HFF-Myc (cell line): ENCODE measurements at places on chromosomes 3 and 15.

DNA sequence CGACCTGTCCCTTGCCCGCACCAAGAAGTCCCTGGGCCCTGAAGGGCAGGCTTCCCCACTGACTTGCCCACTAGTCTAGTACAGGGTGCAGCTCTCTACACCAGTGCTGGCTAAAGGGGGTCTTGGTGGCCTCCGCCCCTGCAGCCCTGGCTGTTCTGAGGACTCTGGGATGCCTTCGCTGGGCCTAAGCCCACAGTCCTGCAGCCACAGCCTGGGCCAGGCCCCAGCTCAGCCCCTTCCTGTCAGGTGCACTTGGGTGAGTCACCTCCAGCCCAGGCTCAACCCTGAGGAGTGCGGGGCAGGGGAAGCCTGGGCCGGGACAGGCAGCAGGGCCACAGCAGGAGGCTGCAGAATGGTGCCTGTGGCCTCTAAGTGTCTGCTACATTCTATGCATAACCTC is 971 bp downstream of the C3orf22 start:
- DNase-seq, result no peak

DNA sequence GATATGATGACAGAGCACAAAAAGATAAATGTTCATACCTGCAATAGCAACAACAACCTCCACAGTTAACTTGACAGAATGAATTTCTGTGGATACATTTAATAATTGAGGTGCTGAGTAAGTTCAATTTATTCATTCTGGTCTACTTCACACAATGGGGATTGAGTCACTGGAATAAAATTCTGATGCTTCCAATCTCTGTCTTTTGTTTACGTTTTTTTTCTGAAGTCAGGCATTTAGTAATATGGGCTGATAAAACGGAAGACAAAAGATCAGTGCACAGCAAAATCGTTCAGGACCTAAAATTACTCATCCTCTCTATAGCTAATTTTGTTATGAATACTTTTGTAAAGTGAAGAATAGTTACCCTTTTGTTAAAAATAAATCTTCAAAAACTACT is 565.9 kb upstream of the CCDC54 start:
- DNase-seq, result no peak

DNA sequence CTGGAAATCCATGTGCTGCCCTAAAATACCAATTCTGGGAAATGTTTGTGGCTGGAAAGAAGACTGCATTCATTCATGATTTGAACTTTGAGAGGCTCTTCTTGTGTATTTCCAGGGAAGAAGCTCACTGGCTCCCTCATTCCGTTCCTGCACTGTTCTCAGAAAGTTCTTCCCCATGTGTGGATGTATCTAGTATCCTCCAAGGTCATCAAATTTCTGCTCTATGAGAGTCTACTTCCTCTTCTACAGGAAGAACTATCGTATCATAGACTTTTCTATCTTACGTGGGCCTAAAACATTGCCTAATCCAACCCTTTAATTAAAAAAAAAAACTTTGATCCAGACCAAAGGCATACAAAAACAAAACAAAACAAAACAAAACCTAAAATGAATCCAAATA is 2.9 kb downstream of the CCR3 start:
- DNase-seq, result no peak

- no peak for DNase-seq
These were observed 86.9 kb upstream of the PRTG start for GRCh38 chr15:55829826-55830225.

DNA sequence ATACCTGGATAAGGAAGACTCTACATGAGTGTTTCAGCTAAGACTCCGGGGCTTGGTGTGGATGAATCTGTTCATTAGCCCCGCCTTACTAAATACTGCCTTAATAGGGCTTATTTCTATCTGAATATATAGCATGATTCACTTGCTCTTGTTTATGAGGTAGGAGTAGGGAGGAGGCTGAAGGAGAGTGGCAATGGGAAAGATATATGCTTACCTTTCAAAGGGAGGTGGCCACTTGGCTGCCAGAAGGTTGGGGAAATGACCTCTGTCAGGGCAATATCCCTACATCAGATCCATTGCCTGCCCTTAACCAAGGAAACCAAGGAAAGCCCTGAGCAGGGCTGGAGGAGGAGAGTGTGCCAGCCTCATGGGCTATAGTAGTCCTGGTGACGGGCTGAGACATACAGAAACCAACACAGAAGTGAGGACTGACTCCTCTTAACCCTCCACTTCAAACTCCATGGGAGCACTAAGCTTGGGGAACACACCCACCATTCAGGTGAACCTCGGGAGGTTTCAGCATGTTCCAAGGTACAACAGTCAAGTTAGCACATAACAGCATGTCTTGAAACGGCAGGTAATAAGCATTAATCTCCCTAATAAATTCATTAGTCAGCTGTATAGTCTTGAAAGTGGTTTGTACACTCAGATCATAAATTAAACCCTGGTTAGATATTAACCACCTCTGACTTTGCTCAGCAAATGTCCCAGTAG is 80.1 kb downstream of the EOMES start:
- DNase-seq, result no peak

GRCh38 chr3:137194301-137194700 is 236.5 kb downstream of the IL20RB start:
- DNase-seq, result no peak

DNA sequence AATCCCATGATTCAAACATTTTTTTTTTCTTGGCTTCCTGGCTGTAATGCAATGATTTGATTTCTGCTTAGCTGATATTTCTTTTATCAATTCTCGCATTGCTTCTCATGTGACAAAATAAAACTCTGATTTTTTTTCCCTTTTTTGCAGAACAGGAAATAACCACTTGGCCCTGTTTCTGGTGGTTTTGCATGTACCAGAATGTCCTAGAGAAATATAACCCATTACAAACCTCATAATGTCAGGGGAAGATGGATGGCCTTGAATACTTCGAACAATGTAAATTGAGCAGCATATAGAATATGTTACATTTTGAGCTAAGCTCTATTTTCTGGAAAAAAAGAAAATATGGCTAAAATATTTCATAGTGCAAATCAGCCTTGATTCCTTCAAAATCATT is 275.6 kb downstream of the RAP2B start:
- no peak for DNase-seq
